CD4-positive, alpha-beta T cell treated with Interleukin-6 for 4 hours (primary cell): ENCODE measurements at places on chromosomes 6 and 20.

DNA sequence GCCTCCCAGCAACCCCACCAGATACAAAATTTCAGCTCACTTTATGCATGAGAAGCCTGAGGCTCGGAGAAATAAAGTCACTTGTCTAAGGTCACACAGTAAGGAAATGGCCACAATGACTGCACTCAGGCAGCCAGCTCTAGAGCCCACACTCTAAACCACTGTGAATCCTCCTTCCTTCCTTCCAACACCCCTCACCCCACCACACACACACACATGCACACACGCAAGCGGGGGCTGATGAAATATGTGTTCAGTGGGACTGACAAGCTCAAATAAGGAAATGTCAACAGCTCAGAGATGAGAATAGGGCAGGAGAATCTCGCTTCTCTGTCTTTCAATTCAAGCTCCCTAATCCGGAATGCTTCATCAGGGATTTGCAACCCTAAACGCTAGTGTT, 6.0 kb upstream of the BPIFA1 start:
- DNase-seq, result no peak

- no peak for DNase-seq
These were observed 127.5 kb downstream of the TAF4 start for GRCh38 chr20:61937963-61938838.

GRCh38 chr20:2101057-2101864, at the start of gene STK35:
Gene STK35 (plus strand): TSS chr20:2101827. CDS start chr20:2101882, 55 bp downstream.
- DNase-seq, result peak; percentile 77

DNA sequence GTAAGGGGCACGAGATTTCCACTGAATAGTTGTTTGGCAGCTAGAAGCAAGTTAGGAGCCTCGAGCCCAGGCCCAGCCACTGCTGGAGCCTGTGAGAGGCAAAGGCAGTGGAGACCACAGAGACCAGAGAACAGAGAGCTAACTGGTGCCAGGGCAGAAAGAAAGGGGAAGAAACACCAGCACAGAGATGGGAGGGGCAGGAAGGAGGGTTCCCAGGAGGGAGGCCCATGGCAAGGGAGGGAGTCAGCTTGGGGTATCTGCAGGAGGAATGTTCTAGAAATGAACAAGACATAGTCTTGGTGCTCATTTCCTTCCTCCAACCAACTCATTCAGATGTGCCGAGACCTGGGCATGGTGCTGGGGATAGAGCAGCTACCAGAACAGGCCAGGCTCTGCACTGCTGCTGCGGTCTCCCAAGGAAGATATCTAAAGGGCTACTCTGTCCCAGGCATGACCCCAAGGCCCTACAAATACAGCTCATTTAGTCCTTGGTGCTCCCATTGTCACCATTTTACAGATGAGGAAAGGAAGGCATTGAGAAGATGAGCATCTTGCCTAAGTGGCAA, 10.7 kb downstream of the ANGPT4 start:
- no peak for DNase-seq

DNA sequence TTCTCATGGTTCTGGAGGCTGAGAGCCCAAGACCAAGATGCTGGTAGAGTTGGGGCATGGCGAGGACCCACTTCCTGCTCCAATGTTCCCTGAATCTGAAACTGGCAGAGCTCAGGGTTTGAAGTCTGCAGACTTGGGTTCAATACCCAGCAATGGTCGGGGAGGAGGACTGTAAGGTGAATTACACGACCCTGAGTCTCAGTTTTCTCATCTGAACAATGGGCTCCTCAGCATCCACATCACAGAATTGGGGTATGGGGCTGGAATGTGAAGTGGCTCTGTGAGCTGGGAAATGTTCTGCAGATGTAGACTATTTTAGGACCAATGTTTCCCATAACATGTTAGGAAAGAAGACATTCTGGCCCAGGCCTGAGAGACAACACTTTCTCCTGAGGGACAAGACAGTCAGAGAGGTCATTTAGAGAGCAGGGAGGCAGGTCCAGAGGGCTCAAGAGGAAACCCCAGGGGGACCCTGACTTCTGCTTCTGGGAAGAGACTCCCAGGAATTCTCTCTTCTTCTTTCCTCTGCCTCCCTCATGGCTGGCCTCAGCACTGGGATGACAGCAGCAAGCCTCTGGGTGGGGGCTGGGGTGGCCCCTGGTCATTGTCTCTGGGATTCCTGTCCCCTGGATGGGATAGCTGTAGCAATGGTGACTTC, 141.3 kb upstream of the PMEPA1 start:
- DNase-seq, result no peak

DNA sequence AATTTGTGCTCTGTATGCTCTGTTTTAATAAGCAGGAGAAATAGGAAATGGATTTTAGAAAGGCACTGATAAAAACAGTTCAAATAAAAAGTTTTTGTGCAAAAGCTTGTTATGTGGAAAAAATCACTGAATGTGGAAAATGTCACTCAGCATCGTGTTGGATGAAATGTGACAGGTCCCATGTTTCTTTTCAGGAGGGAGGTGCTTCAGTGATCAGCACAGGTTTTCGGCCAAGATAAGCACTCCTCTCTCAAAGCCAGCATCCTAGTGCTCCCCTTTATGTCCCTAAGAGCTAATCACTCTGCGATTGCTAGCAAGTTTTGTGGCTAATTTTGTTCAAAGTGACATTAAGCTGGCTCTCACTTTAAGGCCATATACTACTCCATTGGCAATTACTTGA, 12.0 kb downstream of the UBE3D start:
- no peak for DNase-seq

- DNase-seq, result no peak
These were observed 132.5 kb downstream of the PREX1 start for GRCh38 chr20:48695255-48695654.

GRCh38 chr6:148492654-148493290, 150.1 kb downstream of the SASH1 start:
- no peak for DNase-seq

GRCh38 chr6:143068001-143068400, 7.3 kb downstream of the AIG1 start:
- no peak for DNase-seq

GRCh38 chr6:47587493-47587892, 109.9 kb downstream of the CD2AP start:
- no peak for DNase-seq

DNA sequence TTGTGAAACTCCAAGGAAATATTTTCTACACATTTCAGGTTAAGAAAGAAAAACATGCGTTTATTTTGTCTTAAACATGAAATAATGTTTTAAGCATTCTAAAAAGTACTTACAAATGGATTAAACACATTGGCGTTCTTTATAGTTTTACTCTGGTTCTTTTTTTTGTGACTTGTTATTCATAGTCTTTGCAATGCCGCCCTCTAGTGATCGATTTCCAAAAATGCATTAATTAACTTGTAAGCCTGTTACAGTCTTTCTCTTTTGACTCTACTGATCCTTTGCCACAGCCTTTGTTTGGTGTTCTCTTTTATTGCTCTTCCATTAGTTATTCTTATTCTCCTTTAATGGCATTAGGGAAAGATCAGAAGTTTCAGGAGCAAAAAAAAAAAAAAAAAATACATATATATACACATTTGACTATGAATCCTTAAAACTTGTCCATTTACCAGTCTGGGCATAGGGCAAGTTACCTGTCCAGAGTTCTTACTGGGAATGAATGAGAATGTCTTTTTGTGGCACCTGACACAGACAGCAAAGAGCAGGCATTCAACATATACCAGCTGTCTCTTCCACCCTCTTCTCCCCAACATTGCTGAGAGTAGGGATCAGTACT, 59.9 kb downstream of the MACROD2 start:
- peak; percentile 9 for DNase-seq

DNA sequence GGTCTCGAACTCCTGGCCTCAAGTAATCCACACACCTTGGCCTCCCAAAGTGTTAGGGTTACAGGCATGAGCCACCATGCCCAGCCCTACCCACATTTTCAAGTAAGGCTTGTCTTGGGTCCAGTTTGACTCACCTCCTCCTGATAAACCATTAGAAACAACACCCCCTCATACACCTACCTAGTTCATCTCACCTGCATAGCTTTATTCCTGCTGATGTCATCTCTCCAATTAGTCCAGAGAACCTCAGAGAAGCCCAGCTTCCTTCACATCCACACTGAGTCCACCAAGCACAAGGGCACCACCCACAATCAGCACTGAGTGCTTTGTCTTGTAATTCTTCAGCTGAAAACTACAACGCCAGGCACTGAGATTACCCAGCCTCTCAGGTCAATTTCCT, 35.3 kb downstream of the KIF16B start:
- no peak for DNase-seq

DNA sequence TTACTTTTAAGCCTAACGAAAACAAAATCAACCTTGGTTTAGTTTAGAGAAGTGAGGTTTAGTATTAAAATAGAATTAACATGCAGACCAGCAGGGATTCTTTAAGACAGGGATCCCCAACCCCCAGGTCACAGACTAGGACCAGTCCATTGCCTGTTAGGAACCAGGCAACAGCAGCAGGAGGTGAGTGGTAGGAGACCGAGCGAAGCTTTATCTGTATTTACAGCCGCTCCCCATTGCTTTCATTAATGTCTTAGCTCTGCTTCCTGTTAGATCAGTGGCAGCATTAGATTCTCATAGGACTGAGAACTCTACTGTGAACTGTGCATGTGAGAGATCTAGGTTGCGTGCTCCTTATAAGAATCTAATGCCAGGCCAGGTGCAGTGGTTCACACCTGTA, 225.9 kb downstream of the NKAIN2 start:
- no peak for DNase-seq

DNA sequence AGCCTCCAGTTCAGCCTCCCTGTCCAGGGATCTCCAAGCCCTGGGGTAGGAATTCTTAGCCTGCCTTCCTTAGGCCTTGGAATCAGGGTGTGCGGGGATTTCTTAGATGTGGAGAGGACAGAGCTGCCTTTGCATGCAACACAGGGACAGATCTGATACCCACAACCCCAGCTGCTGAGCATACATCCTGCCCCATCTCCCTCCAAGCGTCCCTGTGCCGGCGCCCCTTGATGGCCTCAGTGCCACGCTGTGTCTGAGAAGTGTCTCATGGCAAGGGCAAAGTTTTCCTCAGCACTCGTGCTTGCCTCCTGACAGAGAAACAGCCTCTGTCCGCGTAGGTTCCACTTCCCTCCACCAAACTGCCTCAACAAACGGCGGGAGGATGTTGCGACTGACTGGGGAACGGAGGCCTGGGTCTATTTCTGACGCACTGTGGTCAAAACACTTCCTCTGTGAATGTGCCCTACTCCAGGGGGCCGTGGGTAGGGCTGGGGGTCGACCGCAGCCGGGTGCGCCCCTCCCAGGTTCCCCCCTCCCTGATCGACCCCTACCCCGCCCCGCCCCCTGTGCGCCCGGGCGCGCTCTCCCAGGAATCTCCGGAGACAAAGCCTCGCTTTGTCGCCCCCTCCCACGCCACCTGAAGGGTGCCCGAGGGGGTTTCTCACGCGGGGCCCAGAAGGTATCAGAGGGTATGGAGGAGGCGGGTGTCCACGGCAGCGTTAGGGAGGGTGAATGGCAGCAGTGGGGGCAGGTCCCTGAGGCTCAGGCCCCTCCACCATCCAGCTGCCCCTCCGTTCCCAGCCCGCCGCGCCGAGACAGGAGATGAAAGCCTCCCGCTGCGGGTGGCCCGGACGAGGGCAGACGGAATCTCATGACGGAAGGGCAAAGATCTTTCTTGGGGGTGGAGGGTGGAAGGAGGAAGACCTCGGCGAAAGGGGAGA, 806 bp downstream of the MICAL1 start:
- peak; percentile 74 for DNase-seq

GRCh38 chr6:119347466-119348095, 2.0 kb downstream of the MAN1A1 start:
- peak; percentile 35 for DNase-seq

GRCh38 chr6:26202201-26202611, 115.0 kb downstream of the HFE start:
- no peak for DNase-seq

GRCh38 chr6:134034478-134034877, 17.9 kb downstream of the SLC2A12 start:
- no peak for DNase-seq

DNA sequence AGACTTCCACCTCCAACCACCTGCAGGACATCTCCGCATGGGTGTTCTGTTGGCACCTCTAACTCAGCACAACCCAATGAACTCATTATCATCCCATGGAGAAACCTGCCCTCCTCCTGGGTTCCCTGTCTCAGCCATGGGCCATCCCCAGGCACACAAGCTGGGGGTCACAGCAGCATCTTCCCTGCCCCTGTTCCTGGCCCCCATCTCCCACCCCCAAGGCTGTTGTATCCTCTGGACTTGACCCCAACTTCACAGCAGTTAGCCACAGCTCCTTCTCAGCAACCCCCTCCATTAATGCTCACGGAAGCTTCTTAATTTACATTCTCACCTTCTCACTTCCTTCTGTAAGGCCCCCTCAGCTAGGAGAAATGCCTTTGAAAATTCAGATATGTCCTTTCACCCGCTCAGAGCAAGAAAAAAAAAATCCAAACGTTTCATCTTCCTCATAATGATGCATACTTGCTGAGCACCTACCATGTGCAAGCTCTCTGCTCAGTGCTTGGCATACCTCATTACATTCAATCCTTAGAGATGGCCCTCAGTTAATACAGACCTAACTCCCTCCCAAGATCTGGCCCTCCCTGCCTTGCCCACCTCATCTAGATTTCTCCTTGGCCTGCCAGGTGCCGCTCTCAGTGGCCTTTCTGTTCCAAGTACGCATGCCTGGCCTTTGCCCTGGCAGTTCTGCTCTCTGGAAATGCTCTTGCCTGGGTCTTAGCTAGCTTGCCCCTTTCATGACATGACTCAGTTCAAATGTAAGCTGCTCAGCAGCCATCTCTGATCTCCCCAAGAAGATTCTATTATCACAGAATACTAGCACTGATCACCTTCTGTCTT, 2.5 kb upstream of the NELFCD start:
- no peak for DNase-seq

DNA sequence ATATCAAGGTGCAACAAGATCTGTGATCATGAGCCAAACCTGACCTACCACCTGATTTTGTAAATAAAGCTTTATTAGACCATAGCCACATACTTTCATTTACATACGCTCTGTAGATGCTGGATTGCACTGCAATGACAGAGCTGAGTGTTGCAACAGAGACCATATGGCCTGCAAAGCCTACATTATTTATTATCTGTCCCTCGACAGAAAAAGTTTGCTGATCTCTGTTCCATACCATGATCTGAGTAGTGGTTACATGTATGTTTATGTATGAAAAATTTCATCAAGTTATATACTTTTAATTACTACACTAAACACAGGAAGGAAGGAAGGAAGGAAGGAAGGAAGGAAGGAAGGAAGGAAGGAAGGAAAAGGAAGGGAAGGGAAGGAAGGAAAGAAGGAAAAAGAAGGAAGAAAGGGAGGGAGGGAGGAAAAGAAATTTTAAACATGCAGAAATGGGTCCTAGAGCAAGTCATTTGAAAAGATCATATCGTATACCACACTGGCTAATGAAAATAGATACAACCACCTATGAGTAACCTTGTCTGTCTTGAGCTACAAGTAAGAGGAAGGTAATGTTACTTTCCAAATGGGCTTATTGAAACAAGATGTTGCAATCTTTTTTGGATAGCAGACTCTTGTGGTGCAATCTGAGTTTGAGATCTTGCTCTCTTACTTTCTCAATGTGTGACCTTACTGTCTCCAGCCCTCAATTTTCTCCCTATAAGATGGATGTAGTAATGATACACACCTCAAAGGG, 441.0 kb downstream of the KIF16B start:
- no peak for DNase-seq
